ENCODE measurements at places on chromosomes 3 and 15. TPM values are rescaled to one million over a fixed set of nuclear protein-coding genes. Genes with fewer than 3 reads are reported as not detected.

Gene PARP15
- 47.2 TPM for total RNA-seq

Gene CLDN16
- total RNA-seq, result not detected

GRCh38 chr3:22907796-22908195, 295.3 kb upstream of the UBE2E2 start:
- DNase-seq, result no peak

- DNase-seq, result no peak
Observed at GRCh38 chr15:80643431-80643951, 51.6 kb upstream of the ABHD17C start.

Gene LRRC15
- total RNA-seq, result not detected
